Stomach (tissue), 19 donors: ENCODE measurements at places on chromosomes 7 and 10. TPM values are rescaled to one million over a fixed set of nuclear protein-coding genes. Genes with fewer than 3 reads are reported as not detected.

The ICA1 gene
- polyA plus RNA-seq, result 19.1 TPM

The GJC3 gene
- 0.75 TPM for polyA plus RNA-seq

The ASAH2B gene
- polyA plus RNA-seq, result 2.7 TPM

The FOXP2 gene
- 0.93 TPM for polyA plus RNA-seq

The GIMAP5 gene
- polyA plus RNA-seq, result 14.0 TPM

The GIMAP8 gene
- polyA plus RNA-seq, result 2.8 TPM

The NPY gene
- polyA plus RNA-seq, result 19.2 TPM

The C10orf71 gene
- polyA plus RNA-seq, result not detected

The CHST15 gene
- polyA plus RNA-seq, result 5.2 TPM

The NKX6-2 gene
- polyA plus RNA-seq, result 29.0 TPM

The TMEM184A gene
- polyA plus RNA-seq, result 3.8 TPM

The C10orf105 gene
- polyA plus RNA-seq, result not detected

The MYH16 gene
- not detected for polyA plus RNA-seq

The SEM1 gene
- 74.1 TPM for polyA plus RNA-seq

The SEMA3E gene
- 1.2 TPM for polyA plus RNA-seq

The RSBN1L gene
- polyA plus RNA-seq, result 6.3 TPM

The PTN gene
- polyA plus RNA-seq, result 3.8 TPM

The CD36 gene
- polyA plus RNA-seq, result 11.3 TPM

The CPA5 gene
- polyA plus RNA-seq, result not detected

DNA sequence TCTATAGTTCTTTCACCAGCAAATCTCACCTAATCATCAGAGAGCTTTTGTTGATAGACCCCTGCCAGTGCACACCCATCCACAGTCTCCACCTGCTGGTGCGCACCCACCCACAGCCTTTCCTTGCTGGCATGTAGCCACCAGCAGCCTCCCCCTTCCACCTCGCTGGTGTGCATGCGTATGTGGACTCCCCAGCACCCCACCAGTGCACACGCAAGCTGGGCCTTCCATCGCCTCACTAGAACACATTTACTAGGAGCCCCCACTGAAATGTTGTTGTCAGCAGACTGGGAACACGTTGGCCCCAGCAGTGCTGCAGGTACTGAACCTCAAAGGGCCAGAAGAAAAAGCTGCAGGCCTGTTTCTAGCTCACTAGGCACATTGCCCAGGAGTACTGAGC, 104.9 kb upstream of the ZWINT start:
- no peak for DNase-seq

- no peak for DNase-seq
Measured at GRCh38 chr10:102998399-102998907, 80.4 kb downstream of the CNNM2 start.

- DNase-seq, result no peak
Measured at GRCh38 chr10:13991353-13991752, 339.4 kb downstream of the FRMD4A start.

- no peak for DNase-seq
Measured at GRCh38 chr10:75827587-75828021, 396.2 kb downstream of the LRMDA start.

- DNase-seq, result no peak
Measured at GRCh38 chr10:131107970-131108369, 203.6 kb downstream of the TCERG1L start.

- no peak for DNase-seq
Measured at GRCh38 chr10:104199567-104199966, 32.6 kb downstream of the CFAP43 start.

DNA sequence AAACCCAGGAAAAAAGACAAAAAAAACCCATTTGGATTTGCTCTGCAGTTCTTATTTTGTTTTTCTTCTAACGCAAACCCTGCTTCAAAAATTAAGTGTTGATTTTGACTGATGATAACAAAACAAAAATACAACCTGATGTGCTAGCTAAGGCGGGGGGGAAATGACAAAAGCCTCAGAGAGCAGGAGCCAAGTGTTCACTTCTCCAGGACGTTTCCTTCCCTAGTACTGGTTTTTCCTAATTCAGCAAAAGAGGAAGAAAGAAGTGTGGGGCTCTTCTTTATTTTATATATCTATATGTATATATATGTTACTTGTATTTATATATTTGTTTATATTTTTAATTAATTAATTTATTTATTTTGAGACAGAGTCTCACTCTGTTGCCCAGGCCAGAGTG, 28.0 kb downstream of the SNX10 start:
- DNase-seq, result no peak

GRCh38 chr7:105250706-105251105, 138.0 kb downstream of the SRPK2 start:
- no peak for DNase-seq

GRCh38 chr7:117017017-117017451, 63.7 kb downstream of the ST7 start:
- DNase-seq, result no peak

GRCh38 chr7:83541187-83541960, 107.6 kb downstream of the SEMA3E start:
- DNase-seq, result no peak

DNA sequence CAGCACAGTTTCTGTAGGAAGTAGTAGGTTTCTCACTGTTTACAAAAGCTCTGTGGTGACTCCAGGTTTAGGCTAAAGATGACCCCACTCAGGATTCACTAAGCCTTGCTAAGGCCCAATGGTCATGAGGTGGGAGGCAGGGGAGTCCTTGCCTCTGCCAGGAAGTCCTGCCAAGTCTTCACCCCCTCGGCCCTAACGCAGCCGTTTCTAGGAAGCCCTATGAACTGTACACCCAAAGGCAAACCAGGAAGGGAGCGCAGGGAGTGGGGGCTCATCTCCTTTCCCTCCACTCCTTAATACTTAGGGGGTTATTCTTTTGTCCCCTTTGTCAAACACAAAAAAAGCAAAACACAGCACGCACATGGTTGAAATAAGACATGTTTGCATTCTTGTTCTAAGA, 64.6 kb downstream of the CTBP2 start:
- no peak for DNase-seq

GRCh38 chr7:27198871-27199801, 755 bp downstream of the HOXA13 start:
- no peak for DNase-seq

- DNase-seq, result no peak
Measured at GRCh38 chr10:75220274-75220673, 9.7 kb downstream of the VDAC2 start.

- DNase-seq, result no peak
Measured at GRCh38 chr10:33773886-33774480, 439.5 kb upstream of the NRP1 start.

- DNase-seq, result no peak
Measured at GRCh38 chr10:49080071-49080470, 35.3 kb downstream of the VSTM4 start.

- DNase-seq, result peak; percentile 61
Measured at GRCh38 chr7:88759230-88760135, at the start of gene ZNF804B. TSS of gene ZNF804B (plus strand) at chr7:88759700. CDS start at chr7:88759977, 277 bp downstream.

DNA sequence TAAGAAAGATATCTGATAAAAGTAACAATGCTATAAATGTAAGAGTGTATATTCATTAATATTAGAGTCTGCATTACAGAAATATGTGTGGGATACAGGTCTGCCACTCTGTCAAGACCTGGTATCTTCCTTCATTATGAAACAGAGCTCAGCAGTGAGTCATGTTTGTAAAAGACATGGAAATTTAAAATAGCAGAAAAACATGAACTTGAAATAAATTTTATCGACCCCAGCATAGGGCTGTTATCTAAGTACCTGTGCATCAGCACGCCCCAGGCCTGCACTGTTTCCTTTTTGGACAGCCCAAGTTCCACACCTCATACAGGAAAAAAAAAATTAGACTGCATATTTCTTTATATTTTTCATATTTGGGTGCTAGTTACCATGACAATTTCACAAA, 58.0 kb upstream of the ZPBP start:
- DNase-seq, result no peak

DNA sequence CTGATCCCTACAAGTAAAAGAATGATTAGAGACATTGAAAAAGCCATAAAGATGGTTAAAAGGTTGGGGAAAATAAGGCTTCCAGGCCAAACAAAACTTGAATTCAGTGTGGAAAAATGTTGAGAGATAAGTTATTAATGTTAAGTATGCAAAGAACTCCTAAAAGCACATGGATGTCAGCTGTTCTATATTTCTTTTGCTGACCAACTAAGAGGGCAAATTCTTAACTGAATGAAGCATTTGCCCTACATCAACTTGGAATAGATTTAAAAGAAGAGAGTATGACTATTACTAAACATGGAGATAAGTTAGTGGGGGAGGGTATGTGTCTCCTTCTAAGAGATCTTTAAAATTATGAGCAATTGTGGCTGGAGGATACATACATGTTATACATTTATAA, 124.8 kb downstream of the KIAA1217 start:
- no peak for DNase-seq
